GM12865 (cell line): ENCODE measurements at places on chromosomes 6 and 20.

GRCh38 chr6:167833396-167833763 lies 6.7 kb downstream of the AFDN start:
- peak; percentile 15 for DNase-seq

DNA sequence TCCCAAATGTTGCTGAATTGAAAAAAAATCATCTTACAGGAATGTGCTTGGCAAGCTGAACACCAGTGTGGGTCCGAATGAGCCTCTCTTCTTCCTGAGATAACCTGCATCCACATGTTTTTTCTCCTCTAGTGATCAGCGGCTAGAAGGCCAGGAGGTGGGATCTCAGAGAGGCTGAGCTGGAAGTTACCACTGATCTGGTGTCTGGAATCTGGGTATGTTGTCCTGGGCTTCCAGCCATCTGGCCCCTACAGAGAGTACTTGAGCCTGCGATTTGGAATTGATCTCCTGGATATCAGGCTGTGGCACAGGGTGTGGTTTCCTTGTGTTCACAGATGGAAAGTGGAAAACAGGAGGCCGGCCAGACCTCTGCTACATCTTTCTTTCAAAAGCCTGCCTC lies 35.9 kb downstream of the SULF2 start:
- DNase-seq, result no peak

GRCh38 chr6:148461986-148462577 lies 119.4 kb downstream of the SASH1 start:
- DNase-seq, result no peak

GRCh38 chr6:88367248-88367647 lies 201.1 kb upstream of the CNR1 start:
- DNase-seq, result peak; percentile 23

DNA sequence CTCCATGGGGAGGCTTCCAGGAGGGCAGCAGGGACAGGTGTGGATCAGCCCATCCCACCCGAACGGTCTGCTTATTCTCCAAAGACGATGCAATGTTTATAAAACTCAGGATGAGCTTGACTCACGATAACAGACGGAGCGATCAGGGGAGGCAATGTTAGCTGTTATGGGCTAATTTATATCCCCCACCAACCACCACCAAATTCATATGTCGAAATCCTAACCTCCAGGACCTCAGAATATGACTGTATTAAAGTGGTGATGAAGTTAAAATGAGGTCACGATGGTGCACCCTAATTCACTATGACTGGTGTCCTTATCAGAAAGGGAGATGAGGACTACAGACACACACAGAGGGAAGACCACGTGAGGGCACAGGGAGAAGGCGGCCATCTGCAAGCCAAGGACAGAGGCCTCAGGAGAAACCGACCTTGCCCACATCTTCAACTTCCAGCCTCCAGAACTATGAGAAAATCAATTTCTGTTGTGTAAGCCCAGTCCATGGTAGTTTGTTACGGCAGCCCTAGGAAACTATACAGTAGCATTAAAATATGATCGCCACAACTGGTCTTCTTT lies 7.0 kb downstream of the ADTRP start:
- no peak for DNase-seq

GRCh38 chr6:32163559-32164258 lies 686 bp upstream of the EGFL8 start:
- no peak for DNase-seq

- no peak for DNase-seq
These were observed 38.8 kb downstream of the WASF1 start for GRCh38 chr6:110140650-110141049.

DNA sequence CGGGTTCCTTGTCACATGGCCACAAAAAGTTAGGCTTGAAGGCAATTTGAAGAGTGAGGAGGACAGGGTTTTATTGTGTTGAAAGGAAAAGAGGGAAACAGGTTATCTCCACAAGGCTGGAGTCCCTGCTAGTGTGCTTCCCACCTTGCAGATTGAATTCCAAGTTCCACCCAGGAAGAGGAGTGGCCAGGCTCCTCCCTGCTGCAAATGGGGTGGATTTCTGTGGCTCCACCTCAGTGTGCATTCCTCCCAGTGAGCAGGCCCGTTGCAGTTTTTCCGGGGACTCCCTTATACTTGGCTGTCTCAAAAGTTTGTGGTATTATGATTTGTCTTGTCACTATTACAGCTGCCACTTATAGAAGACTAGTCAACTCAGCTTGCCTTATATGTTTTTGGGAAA lies 281.8 kb upstream of the PLCB4 start:
- DNase-seq, result no peak

DNA sequence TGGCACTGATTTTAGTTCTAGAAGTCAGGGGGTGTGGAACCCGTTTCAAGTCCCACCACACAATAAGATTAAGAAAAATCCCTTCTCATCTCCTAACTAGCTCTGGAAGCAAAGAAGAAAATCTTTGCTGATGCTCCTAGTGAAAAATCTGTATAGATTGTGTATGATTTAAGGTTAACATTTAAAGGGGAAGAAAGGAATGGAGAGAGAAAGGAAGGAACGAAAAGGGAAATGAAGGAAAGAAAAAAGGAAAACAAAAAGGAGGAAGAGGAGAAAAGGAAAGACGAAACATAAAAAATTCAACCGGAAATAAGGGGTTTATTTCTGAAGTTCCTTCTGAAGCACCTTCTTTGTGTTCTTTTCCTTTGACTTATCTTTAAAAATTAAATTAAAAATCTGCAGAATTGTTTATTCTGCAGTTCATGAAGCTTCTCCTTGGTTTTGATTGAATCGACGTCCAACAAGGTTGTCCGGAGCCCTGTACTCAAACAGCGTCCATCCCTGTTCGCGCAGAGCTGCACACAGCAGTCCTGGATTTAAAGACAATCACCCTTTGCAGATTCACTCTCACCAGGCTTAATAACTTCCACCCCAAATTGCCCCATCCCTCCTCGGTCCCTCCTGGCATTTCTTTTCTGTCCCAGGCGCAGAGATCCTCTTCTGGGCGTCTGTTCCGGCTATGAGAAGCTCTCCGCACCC lies 1.6 kb upstream of the TFAP2B start:
- no peak for DNase-seq

DNA sequence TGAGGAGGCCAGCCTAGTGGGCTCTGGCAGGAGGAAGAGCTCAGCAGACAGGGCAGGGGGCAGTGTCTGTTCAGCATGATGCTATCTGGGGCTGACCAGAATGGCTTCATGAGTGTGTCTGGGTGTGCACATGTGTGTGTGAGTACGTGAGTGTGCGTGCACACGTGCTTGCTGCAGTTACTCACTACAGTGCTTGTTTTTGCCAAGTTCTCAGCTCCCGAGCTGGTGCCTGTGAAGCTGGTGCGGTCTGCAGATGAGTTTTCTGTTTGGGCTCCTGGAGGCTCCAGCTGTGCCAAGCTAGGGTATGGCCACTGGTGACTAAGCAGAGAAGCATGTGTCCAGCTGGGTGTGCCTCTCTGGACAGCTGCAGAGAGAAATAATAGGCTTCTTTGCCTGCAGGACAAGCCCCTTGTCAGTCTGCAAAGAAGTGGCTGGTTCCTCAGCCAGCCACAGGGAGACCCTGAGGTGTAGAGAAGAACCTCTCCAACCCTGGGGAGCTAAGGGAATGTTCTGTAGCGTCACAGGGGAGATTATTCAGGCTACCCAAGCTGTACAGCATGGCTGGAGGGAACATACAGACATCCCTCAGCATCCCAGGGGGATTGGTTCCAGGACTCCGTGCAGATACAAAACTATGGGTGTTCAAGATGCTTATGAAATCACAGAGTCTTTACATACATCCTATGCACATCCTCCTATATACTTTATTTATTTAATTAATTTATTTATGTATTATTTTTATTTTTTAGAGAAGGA lies 40.2 kb upstream of the FAM50B start:
- no peak for DNase-seq

DNA sequence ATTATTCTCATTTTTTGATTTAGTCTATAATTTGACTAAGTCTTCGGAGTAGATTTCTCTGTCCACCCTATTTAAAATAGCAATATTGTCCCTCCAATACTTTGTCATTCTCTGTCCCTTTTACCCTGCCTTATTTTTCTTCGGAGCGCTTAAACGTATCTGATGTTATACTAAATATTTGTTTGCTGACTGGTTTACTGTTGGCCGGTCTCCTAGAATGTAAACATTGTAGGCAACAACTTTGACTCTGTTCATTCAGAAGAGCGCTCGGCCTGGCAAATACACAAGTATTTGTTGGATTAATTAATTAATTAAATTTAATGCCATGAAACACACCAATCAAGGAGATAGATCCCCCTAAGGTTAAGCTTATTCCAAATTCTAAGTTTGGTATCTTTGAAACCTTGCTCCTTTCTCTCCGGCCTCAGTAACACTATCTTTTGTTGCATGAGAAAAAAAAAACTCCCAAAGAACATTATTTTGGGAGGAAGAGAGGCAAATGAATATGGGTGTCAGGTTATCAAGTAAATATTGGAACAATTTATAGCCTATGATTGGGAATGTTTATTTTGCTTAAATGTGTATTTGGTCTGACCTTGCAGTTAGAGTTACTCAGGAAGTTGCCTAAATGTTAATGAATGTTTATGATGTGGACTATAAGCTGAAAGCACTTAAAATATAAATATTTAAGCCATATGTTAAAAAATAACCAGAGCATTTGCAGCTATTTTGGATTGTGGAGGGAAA lies 231.1 kb downstream of the SOX4 start:
- DNase-seq, result no peak

- DNase-seq, result no peak
These were observed 63.1 kb downstream of the COL12A1 start for GRCh38 chr6:75142721-75143120.

GRCh38 chr20:6164421-6165341 lies 41.9 kb upstream of the FERMT1 start:
- DNase-seq, result no peak

GRCh38 chr20:58155148-58155925 lies 73.1 kb downstream of the ANKRD60 start:
- no peak for DNase-seq

GRCh38 chr6:166957087-166957804 lies 896 bp upstream of the RNASET2 start:
- DNase-seq, result peak; percentile 72

DNA sequence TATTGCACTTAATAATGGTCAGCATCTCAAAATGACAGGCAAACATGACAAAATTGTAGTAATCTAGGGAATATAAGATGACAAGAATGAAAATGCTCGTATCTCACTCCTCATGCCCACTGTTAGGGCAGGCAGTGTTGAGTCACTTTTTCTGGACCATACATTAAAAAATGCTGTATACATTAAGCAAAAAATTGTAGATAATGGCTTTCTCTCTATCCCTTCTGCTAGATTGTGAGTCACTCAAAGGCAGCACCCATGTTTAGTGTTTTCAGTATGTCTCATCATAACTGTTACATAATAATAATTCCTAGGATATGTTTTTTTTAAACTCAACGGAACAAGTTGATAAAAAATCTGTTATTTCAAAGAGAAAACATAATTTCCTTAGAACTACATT lies 199.3 kb downstream of the TENT5A start:
- DNase-seq, result no peak

GRCh38 chr6:82984720-82985119 lies 80.9 kb downstream of the UBE3D start:
- DNase-seq, result no peak

- DNase-seq, result peak; percentile 18
These were observed 662 bp downstream of the ENTPD6 start for GRCh38 chr20:25195962-25196785.

DNA sequence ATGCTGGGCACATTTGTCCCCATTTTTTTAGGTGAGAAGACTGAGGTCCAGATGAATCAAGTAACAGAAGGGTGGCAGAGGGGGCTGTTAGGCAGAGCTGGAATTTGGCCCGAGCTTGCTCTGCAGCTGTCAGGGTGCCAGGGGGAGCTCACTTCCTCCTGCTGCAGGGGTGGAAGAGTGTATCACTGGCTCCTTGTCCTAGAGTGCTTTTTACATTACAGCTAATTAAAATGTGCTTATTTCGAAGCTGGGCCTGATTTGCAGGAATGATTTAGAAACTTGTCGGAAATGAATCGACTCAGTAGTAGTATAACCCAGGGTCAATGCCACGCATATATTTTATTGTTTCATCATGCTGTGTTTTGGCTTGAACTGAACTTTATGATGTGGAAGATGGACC lies 11.1 kb downstream of the TOX2 start:
- DNase-seq, result no peak

DNA sequence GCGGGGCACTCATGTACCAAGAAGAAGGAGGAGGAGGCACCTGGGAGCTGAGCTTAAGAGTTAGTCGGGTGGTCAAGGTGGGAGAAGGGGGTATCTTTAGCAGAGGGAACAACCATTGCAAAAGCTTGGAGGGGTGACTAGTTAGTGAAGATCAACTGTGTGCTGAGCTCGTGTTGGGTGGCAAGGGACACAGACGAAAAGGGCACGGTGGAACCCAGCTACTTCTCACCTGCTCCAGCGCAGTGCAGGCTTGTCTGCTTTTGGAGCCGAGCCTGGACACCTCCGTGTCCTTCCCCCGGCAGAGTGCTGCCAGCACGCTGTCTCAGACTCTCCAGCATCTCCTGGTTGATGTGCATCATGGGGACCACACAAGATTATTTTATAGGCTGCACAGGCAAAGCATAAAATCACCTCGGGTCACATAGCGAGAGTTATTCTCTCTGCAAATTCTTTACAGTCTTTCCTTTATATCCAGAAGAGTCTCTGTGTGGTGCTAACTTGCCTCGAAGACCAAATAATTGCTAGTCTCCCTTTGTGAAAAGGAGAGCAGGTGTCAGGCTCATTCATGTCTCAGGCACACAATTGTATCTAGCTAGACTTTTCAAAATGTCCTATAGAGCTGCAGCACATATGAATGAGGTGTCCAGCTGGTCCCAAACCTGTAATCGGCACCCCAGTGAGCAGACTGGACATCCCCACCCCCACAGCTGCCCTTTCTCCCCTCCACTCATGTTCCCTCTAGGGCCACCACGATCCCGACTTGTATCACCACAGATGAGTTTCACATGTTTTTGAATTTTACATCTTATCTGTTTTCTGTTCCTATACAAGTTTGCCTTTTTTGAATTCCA lies 123.4 kb downstream of the CEBPB start:
- DNase-seq, result no peak

GRCh38 chr6:53998303-53998702 lies 112.9 kb upstream of the MLIP start:
- DNase-seq, result no peak

DNA sequence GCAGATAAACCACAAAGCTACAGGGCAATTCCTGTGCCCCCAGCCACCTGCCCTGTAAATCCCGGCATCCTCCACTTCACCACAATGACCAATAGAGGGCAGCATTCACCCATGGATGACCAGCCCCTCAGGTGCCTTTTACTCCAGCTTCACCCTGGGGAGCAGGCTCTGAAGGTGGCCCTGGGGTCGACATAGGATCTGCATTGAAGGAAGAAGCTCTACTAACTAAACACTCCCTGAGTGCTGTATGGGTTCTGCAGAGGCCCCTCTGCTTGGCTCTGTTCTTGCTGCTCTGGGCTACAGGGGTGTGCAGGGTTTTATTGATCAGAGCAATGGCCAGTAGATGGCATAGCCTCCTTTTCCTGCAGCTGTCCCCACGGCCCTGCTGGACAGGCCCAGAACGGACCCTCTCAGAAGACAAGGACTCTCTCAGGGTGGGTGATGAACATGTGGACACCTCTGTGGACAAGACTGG lies 20.3 kb downstream of the CST4 start:
- DNase-seq, result peak; percentile 66
